Stimulated activated CD8-positive, alpha-beta memory T cell treated with anti-CD3 and anti-CD28 coated beads, Interleukin-7, amount 100 ng/mL, for 1 hour (primary cell): ENCODE measurements at places on chromosomes 4 and X.

DNA sequence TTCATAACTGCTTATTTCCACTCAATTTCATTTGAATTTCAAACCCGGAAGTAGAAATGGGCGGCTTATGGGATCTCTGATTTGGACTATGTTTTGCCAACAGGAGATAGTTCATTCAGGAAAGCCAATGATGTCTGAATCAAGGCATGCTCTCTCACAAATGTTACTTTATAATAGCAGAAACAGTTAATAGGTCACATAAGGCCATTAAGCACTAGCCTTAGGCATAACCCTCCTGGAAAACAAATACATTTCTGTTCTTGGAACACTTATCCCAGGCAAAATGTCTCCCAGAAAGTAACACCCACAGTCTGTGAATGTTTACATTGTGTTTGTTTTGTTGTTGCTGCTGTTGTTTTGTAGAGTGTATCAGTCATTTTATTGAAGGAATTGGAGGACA is 1347.2 kb upstream of the PCDH7 start:
- no peak for DNase-seq

DNA sequence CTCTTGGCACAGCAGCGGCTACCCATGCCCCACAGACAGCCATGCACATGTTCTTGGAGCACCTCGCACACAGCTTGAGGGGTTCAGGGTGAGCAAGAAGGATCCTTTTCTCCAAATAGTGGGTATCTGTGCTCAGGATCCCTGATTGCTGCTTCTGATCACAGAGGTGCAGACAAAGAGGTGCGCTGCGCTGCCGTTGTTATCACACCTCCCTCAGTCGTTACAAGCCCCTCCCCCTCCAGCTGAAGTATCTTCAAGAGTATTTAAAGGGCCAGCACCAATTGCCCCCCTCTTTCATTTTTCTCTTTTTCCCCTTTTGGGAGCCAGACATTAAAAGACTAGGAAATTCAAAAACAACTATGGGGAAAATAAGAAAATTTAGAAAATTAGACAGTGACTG is 44.3 kb downstream of the NELFA start:
- DNase-seq = no peak

- no peak for DNase-seq
These were observed 10.2 kb downstream of the ABCD1 start for GRCh38 chrX:153734871-153735270.

DNA sequence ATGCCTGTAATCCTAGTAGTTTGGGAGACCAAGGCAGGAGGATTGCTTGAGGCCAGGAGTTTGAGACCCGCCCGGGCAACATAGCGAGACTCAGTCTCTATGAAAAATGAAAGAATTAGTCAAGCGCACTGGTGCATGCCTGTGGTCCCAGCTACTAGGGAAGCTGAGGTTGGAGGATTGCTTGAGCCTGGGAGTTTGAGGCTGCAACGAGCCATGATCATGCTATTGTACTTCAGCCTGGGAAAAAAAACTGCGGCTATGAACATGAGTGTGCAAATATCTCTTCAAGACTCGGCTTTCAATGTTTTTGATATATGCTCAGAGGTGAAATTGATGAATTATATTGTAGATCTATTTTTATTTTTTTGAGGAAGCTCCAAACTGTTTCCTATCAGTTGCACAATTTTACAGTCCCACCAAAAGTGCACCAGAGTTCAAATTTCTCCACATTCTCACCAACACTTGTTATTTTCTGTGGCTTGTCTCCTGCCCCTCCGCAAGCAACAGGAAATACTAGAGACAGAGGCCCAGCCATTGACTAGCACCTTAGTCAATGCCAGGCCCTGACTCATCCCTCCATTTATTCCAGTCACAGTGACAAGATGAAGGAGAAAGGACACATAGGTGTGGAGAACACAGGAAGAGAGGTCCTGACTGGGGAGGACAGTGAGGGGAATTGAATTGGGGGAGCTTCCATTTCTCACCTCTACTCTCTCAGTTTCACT is 33.1 kb upstream of the ZNF41 start:
- no peak for DNase-seq

GRCh38 chrX:42955349-42955748 is 177.4 kb upstream of the PPP1R2C start:
- DNase-seq = no peak

DNA sequence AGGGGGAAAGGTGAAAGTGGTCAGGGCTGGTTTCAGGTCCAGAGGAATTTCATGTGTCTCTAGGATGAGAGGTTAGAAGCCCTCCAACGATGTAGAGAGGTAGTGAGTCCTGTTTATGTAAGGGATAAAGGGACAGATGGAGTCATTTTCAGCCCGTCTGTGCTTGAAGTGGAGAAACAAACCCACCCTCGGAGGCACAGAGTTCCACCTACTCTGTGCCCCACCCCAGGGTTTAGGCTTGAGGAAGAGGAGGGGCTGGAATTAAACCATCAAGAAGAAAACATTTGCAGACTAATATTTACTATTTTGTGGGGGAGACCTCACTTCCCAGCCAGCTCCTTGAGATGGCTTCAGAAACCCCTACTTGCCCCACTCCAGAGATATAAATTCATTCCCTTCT is 868 bp upstream of the GNL3L start:
- DNase-seq = no peak
